Astrocyte (in vitro differentiated cells and primary cell): ENCODE measurements at places on chromosomes 4 and X.

DNA sequence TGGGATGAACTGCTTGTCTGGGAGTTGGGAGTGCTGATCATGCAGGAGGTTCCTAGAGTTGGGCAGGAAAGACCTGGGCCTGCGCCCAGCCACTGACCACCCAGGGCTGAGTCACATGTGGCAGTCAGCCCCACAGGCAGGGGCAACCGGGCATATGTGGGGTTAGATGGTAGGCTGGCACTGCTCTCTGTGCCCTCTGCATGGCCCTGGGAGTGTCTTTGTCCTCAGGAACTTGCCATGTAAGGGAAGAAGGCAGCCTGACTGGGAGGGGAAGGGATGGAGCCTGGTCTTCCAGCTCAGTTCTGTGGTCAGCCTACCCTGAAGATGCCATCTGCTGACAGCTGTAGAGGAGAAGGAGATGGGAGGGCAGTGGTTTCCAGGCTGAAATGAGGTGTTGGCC is 70.2 kb upstream of the EFNB1 start:
- no peaks in the 10 kb centered on the region for H3K4me1 ChIP-seq
- no peaks in the 10 kb centered on the region for H3K27me3 ChIP-seq

- H3K4me3 ChIP-seq = no peak overlapping the region
- H3K27ac ChIP-seq = no peak overlapping the region
- H3K4me1 ChIP-seq = no peaks in the 10 kb centered on the region
Observed at GRCh38 chr4:188783175-188783574, 643.9 kb downstream of the TRIML1 start.

GRCh38 chr4:76554630-76555029 is 119.6 kb downstream of the SHROOM3 start:
- H3K27me3 ChIP-seq = no peaks in the 10 kb centered on the region
- peaks cover 15% of the 10 kb centered on the region for H3K4me1 ChIP-seq
- no peaks in the 10 kb centered on the region for H3K36me3 ChIP-seq
- DNase-seq = peak; percentile 34
- H3K27ac ChIP-seq = peak overlapping the region; percentile 34

- peak overlapping the region; percentile 90 for H3K4me3 ChIP-seq
- H3K27ac ChIP-seq = peak overlapping the region; percentile 85
Observed at GRCh38 chrX:12977761-12978204, 2.9 kb downstream of the TMSB4X start.

DNA sequence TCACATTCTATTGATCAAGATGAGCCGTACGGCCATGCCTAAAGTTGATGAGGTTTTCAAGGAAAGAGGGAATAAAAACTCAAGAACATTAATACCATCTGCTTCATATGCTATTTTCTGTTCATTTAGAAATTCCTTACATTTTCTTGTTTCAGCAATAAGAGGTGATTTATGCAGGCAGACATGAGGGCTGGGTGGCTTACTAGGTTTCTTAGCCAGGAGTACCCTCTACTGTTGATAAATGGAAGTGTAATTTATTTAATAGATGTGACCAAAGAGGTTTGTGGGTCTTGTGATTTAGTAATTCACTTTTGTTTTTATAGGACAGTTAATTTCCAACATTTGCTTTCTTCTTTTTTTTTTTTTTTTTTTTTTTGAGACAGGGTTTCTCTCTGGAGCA is 6.4 kb upstream of the SMIM9 start:
- H3K27me3 ChIP-seq = no peaks in the 10 kb centered on the region
- H3K4me3 ChIP-seq = no peak overlapping the region
- H3K27ac ChIP-seq = no peak overlapping the region

DNA sequence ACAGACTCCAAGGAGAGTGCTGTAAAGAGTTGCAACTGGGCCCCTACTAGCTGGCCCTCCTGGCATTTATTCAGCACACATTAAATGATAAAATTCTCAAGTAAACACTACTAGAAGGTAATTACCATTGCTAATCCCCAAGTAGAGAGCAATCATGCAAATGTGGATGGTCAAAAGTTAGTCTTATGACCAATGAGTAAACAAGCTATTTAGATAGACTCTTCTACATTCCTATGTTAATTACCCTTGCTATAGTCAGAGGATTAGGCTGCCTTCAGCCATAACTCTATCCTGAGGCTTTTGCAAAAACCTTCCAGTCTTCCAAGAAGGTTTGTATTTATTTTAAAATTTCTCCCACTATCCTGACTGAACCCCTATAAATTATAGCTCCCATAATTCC is 28.3 kb upstream of the HPGD start:
- H3K4me3 ChIP-seq = no peak overlapping the region
- H3K27me3 ChIP-seq = no peaks in the 10 kb centered on the region
- H3K36me3 ChIP-seq = no peaks in the 10 kb centered on the region
- no peak for DNase-seq
- H3K27ac ChIP-seq = no peak overlapping the region

- no peaks in the 10 kb centered on the region for H3K4me1 ChIP-seq
- H3K27me3 ChIP-seq = no peaks in the 10 kb centered on the region
- H3K27ac ChIP-seq = no peak overlapping the region
- no peak overlapping the region for H3K4me3 ChIP-seq
- no peaks in the 10 kb centered on the region for H3K36me3 ChIP-seq
- no peak for DNase-seq
Observed at GRCh38 chr4:41285864-41286235, 29.1 kb downstream of the UCHL1 start.

DNA sequence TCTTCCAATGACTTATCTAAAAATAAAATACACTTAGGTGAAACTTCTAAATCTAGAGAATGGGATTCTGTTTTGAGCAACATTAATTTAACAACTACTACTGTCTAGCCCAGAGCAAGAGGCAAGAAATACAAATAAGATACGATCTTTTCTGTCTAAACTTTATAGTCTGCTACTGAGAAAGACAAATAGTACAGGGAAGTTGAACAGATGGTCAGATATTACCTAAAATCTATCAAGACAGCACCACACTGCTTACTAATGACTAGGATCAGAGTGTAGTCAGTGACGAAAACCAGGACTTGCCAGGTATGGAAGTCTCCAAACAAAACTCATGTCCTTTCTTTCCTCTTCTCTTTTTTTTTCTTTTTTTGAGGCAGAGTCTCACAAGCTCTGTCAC is 7.1 kb downstream of the FAM13A start:
- H3K4me3 ChIP-seq = no peak overlapping the region
- H3K27me3 ChIP-seq = no peaks in the 10 kb centered on the region
- H3K27ac ChIP-seq = no peak overlapping the region
- no peaks in the 10 kb centered on the region for H3K36me3 ChIP-seq
- H3K4me1 ChIP-seq = no peaks in the 10 kb centered on the region

DNA sequence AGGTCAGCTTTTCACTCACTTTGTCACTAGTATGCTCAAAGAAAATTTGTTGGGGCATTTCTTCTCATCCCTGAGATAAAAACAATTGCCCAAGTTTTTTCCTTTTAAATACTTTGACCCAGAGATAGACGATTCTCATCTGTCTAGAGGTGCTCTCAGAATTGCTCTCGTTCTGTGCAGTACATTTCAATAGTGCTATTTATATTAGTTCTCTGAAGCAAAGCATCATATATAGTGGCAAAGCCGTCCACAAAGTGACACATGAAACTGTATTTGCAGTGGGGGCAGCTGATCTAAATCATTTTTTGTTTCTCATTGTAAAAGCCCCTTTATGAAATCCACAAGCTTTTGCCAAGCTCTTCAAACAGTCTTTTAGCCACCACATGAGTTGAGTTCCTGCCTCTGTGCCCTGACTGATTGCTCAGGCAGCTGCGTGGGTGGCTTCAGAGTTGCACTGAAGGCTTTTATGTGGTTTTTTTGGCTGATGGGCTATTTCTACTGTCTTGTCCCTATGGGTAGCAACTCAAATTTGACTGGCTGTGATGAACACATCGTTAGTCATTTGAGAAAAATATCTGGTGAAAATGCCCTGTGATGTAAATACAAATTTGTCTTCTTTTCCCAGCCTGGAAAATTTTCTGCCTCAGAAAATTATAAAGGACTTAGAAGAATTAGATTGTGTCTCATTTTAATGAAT is 119.1 kb upstream of the OTUD4 start:
- H3K27ac ChIP-seq = peak overlapping the region; percentile 53
- no peaks in the 10 kb centered on the region for H3K36me3 ChIP-seq
- no peaks in the 10 kb centered on the region for H3K27me3 ChIP-seq
- peaks cover 25% of the 10 kb centered on the region for H3K4me1 ChIP-seq
